ENCODE measurements at places on chromosomes 6 and 20. TPM values are rescaled to one million over a fixed set of nuclear protein-coding genes. Genes with fewer than 3 reads are reported as not detected.
A peak's percentile ranks its signal among the peaks of the same experiment; 100 is the strongest.

Gene TFAP2D
- polyA plus RNA-seq = not detected

Gene PROCR
- 38.7 TPM for polyA plus RNA-seq

Gene BEND6
- polyA plus RNA-seq = 25.1 TPM

- peak; percentile 90 for DNase-seq
Observed at GRCh38 chr6:81450180-81450579, 302.3 kb downstream of the TENT5A start.

DNA sequence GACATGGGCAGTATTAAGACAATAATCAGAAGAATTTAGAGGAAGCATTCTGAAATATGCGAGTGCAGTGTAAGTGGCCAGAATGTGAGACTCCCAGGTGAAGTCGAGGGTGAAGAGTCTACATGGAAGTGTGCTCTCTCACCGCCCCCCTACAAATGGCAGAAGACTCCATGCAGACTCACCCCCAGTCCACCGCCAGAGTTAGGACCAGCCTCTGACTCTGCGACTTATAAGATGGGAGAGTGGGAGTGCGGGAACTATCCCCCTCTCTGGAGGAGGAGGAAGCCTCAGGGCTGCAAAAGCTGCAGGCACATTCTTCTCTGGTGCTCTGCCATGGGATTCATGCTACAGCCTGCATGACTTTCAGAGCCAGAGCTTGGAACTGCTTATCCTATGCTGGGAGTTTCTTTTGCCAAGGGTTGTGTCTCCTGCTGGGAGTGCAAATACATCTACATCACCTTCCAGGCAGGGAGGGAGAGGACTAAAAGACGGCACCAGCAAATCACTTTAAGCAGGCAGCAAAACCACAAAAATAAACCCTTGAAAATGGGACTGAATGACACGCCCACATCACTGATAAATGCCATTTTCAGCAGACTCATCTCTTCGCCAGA, 206.7 kb upstream of the SULF2 start:
- no peak for DNase-seq

DNA sequence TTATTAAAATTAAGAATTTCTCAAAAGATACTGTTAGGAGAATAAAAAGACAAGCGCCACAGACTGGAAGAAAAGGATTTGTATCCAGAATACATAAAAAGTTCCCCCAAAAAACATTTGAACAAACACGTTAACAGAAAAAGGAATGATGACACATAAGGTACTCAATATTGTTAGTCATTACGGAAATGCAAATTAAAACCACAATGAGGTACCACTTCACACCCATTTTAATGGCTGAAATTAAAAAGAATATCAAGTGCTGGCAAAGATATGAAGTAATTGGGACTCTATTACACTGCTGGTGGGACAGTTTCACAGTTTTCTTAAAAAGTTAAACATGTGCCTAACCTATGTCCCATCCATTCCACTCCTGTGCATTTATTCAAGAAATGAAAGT, 51.4 kb downstream of the HECA start:
- no peak for DNase-seq

- DNase-seq = no peak
Observed at GRCh38 chr6:42088101-42088591, 37.8 kb downstream of the TAF8 start.

- DNase-seq = no peak
Observed at GRCh38 chr6:40855168-40855880, 183.7 kb downstream of the UNC5CL start.

DNA sequence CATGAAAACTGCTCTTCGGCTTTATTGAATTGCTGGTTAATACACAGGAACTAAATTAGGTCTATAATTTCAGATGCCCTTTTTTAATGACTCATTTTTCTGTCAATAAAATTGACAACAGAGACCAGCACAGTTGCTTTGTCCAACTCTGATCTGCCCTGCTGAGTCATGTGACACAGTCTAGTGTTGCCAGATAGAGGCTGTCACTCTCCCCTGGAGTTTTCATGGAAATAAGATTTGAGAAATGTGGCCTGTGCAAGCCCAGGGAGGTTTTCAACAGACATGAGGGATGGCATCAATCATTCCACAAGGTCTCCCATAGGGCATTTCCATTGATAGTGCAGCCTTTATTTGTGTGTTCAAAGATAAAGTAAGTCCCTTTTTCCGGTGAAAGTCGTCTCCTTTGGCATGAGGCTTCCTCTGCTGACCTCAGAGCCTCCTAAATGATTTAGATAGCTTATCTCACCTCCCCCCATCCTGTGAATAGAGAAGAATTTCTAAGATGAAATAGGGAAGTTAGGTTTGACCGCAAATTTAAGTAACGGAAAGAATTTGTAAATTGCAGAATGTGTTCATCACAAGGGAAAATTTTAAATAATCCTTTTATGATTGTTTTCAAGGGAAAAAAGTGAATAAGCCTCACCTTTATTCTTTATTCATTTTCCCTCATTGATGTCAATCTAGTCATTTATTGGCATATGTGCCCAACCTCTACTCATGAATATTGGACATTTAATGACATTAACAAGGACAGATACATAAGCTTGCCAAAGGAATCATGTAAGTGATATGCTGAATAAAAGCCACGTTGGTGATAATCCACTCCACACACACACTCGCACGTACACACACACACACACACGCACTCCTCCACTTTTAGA, 277.7 kb downstream of the ADGB start:
- no peak for DNase-seq

GRCh38 chr20:57628047-57628961, 8.1 kb upstream of the ZBP1 start:
- DNase-seq = peak; percentile 69

DNA sequence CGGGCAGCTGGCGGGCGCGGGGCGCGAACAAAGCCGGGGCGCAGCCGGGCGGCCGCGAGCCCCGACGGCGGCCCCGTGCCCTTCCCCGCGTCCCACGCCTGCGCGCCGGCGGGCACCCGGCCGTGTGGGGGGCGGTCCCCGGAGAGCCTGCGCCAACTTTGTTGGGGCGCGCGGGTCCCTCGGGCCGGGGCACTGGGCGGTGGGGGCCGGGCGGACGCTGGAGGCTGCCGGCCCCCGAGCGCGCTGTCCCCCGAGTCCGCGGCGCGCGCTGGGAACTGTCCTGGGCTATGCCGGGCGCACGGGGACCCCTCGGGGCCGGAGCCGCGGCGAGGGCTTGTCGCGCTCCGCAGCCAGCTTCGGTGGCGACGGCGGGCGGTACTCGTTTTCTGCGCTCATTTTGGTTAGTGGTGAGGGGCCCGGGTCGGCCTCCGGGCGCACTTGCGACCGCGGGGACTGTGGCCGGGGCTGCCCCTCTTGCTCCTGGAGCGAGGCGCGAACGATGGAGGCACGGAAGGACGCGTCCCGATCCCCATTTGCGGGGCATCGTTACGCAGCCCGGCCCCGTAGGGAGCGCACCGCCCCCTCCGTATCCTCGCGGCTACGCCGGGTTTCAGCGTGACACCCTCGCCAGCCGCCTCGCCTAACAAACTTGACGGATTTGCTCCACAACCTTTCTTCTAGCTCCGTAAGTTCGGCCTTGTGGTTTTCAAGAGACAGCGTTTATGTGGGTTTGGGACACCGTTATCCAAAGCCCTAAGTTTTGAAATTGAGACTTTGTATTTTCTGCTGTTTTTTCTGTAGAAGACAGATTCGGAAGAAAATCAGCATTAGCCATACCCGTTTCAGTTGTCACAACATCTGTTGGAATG, 622 bp downstream of the SS18L1 start:
- peak; percentile 88 for DNase-seq

- DNase-seq = peak; percentile 59
Observed at GRCh38 chr6:159002432-159003155, 2.6 kb upstream of the RSPH3 start.

GRCh38 chr6:138559143-138559542, 59.8 kb upstream of the NHSL1 start:
- no peak for DNase-seq

GRCh38 chr20:21684671-21685070, 20.8 kb upstream of the PAX1 start:
- DNase-seq = no peak

DNA sequence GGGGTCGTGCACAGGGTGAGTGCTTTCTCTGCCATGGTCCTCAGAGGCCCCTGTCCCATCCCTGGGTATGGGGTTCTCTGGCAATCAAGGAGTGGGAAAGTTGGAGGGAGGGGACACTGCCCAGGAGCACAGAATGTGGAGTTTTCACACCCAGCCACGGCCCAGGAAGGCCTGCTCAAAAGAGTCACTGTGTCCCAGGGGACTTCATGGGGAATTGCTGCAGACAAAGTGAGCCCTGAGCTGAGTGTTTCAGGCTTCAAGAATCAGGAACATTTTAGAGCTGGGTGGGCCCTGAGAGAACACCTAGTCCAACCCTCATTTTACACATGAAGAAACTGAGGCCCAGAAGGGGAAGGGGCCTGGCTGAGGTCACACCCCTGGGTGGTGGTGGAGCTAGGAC, 5.7 kb downstream of the MAPK13 start:
- DNase-seq = no peak

DNA sequence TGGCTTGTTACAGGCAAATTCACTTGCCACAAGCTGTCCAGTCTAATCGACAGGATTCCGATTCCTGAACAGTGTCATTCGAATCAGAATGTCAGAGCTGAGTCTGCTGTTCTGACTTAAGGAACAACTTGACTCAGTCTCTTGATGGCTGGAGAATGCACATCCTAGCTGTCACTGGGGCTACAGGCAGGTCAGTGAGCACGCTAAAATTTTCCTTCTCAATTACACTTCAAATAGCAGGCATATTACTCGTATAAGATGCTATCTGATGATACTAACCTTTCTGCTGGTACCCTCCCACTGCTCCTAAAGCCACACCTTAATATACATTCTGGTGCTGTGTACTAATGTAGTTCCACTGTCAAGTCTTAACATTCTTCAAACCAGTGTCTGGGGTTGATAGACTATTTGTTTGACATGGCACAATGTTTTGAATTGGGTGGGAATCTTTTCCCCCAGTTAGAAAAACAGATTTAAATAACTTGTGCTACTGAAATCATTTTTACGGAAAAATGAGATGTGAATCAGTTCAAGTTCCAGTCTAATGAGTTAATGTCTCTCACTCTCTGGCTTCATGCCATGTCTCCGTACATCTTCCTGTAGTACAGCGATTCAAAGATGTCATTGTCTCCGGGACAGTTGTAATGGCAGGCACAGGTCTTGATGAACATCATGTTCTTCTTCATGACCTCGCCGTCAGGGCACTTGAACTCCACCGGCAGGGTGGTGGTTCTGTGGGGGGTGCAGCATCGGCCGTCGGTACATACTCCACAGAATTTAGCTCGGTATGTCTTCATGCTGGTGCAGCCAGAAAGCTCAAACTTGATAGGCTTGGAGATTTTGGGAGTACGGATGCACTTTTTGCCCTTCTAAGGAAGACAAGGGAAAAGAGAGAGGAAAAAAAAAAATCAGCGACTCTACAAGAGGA, 2.2 kb downstream of the CCN2 start:
- peak; percentile 86 for DNase-seq

DNA sequence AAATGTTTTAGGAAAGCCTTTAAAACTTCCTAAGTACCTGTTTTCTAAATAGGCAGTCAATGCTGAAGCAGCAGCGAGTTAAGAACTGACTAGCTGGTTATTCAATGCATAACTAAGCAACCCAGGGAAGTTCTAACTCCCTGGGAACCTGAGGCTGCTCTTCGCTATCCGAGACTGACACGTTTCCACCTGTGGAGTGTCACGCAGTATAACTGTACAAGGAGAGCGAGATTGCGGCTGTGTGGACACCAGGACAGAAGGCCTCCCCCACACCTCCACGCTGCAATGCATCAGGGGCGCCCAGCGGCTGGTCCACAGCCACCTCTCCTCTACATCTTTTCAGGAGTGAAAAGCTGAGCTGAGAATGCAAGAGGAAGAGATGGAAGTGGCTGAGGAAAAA, 8.0 kb downstream of the PXDC1 start:
- no peak for DNase-seq

- DNase-seq = peak; percentile 19
Observed at GRCh38 chr6:87772597-87773530, 70.8 kb upstream of the AKIRIN2 start.
